Right kidney (tissue), 9 donors: ENCODE measurements at places on chromosomes 11 and 22.

- DNase-seq = peak; percentile 13
These were observed 1496.5 kb downstream of the FAM181B start for GRCh38 chr11:81237139-81237538.

DNA sequence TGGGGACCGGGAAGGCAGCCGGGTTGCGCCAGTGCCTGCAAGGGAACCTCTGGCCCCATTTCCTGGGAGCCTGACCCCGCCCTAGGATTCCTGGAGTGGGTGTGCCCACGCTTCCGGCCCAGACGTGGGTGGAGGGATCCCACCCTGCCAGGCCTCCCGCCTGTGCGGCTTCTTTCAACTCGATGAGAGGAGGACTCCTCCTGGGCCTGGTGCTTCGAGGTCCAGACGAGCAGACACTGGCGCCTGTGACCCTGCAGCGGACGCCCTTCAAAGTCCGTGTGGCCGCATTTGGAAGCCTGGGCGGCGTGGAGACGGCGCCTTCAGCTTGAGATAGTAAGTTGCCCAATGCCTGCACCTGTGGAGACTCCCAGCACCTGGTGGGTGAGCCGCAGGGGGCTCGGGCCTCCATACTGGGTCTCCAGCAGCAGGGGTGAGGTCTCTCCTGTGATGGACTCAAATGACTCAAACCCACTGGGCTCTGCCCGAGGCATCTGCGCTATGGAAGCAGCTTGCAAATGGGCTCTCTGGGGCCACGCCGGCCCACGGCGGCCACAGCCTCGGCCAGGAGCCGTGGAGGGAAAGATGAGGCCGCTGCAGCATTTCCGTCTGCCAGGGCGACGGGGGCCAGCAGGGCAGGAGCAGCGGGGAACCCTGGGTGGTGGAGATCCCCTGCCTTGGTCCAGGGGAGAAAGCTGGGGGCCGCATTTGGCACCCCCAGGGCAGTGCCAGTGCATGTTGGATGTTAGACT is 64.3 kb upstream of the PPARA start:
- no peak for DNase-seq

DNA sequence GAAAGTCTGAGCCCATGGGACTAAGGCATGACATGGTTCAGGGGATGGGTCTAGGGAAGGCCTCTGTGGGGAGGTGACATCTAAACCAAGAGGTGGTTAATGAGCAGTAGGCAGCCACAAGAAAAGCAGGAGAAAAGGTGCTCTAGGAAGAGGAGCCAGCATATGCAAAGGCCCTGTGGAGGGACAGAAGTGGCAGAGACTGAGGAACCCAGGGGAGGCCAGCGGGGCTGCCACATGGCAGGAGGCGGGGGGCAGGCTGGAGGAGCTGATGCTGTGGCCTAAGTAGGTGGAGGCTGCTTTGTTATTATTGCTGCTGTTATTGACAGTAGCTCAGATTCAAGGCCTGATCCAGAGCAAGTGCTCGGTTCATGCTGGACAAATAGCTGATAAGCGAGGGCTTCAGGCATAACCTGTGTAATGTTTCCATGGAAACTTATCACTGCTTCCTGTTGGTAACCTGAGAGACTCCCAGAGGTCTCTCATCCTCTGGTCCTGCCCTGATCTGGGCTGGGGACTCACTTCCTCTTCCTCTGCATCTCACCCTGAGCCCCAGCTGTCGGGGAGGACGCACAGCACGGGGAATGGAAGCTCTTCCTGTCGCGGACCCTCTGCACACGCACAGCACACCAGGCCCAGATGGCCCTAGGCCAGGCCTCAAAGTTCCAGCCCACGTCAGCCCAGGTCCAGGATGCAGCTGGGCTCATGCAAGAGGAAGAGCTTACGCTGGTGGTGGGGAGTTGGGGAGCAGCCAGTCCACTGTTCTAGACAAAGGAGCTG is 75.2 kb upstream of the TP53I11 start:
- DNase-seq = no peak

DNA sequence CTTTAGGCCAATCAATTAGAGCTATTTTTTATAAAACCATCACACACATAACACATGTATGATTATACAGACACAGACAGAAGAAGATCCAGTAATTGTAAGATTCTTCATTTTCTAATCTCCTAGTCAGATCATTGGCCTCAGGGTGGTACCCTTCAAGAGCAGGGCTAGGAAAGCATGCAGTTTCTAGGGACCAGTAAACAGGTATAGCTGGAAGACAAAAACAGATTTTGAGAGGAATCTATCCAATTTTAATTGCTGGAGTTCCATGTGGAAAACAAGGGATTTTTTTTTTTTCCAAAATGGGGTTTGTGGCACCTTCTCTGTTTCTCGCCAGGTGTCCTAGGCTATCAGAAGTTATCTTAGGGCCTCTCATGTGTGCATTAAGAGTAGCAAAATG is 29.6 kb downstream of the METTL15 start:
- no peak for DNase-seq

DNA sequence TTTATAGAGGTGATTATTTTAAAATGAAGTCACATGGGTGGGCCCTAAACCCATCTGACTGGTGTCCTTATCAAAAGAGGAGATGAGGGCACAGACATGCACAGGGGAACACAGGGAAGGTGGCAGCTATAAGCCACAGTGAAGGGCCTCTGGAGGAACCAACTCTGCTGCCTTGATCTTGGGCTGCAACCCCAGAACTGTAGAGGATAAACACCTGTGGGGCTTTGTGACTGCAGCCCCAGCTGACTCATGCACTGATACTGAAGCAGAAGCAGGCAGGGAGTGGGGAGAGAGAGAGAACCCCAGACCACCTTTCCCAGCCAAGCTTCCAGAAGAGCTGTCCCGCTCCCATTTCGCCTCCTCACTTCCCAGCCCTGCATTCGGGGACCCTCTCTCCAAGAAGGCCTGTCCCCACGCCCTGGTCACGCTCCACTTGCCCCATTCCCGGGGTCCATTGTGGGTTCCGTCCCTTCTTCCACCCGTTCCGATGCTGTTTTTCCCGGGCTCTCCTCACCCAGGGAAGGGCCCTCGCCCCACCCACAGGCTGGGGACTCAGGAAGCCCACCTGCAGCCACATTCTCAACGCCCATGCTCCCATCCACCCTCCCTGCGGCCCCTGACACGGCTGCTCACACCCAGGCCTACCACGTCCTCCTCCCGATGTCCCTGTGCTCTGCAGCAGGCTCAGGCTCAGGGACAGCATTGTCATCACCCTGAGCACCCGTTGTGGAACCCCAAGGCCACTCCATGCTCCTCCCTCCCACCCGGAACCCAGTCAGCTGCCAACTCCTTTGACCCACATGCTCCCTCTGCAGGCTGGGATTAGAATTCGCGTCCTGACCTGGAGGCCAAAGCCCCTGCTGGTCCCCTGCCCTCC is 90.8 kb upstream of the SHANK2 start:
- no peak for DNase-seq

GRCh38 chr22:37079668-37080171 is 28.2 kb downstream of the KCTD17 start:
- DNase-seq = no peak

GRCh38 chr11:1892558-1892957 is 863 bp upstream of the PRR33 start:
- no peak for DNase-seq
